ENCODE measurements at places on chromosomes 13 and 19. TPM values are rescaled to one million over a fixed set of nuclear protein-coding genes. Genes with fewer than 3 reads are reported as not detected.

GRCh38 chr13:43472980-43473379, 313.8 kb downstream of the ENOX1 start:
- DNase-seq: no peak

GRCh38 chr13:29749401-29750182, 100.8 kb downstream of the UBL3 start:
- no peak for DNase-seq

DNA sequence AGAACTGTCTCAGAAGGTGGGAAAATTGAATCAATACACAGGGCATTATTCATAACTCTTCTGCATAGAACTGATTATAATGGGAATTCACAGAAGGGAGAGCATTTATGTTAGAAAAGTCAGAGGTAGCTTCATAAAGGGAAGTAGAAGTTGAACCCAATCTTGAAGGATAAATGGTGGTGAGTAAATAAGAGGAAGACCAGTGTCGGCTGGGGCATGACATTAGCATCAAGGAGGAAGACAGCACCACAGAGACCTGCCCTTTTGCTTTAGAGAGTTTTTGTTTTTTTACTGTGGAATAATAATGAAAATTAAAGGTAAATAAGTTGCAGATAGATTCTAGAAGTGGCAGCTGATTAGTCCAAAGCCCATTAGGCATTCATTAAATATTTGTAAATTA, 21.9 kb downstream of the CDC16 start:
- no peak for DNase-seq

DNA sequence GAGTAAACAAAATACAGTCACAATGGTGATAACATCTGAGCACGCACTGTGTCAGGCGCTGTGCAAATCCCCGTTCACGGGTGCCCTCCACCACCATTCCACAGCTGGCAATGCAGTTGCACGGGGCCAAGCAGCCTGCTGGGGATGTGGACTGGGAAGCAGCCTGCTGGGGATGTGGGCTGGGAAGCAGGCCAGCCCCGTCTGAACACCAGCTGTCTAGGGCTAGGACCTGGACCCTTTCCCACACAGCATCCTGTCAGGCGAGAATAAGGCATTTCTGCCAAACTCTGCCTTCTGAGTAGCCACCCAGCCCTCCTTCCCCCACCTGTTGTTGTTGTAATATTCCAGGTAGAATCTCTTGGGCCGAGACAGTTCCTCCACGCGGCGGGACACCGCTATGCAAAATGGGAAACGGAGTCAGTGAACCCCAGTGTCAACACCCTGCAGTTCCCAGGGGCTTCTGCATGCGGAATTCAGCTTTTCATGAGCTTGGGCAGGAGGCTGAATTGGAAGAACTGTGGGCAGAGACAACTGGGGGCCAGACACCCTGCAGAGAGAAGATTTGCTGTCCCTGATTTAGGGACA, 27.8 kb upstream of the MIER2 start:
- no peak for DNase-seq

DNA sequence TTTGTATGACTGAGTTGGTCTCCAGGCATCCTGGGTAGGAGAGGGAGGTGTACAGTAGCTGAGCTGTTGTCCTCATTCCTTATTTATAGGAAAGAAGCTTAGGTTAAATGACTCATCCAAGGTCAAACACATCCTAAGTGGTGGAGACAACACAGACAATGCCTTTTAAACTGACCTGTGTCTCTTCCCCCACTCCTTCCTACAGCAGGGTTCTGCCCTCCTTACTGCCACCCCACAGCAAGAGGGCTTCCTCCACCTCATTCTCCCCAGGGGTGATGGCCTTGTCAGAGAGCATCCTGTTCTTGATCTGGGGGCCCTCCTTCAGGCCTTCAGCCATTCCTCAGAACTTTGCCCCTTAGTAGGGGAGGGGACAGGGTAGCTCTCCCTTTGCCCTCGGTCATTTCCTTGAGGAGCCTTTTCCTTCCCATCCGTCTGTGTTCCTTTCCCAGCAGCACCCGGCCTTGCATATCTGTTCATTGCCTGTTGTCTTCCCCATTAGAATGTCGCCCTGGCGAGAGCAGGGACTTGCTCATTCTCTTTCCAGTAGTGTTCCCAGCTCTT, 48.2 kb upstream of the GPI start:
- DNase-seq: no peak

DNA sequence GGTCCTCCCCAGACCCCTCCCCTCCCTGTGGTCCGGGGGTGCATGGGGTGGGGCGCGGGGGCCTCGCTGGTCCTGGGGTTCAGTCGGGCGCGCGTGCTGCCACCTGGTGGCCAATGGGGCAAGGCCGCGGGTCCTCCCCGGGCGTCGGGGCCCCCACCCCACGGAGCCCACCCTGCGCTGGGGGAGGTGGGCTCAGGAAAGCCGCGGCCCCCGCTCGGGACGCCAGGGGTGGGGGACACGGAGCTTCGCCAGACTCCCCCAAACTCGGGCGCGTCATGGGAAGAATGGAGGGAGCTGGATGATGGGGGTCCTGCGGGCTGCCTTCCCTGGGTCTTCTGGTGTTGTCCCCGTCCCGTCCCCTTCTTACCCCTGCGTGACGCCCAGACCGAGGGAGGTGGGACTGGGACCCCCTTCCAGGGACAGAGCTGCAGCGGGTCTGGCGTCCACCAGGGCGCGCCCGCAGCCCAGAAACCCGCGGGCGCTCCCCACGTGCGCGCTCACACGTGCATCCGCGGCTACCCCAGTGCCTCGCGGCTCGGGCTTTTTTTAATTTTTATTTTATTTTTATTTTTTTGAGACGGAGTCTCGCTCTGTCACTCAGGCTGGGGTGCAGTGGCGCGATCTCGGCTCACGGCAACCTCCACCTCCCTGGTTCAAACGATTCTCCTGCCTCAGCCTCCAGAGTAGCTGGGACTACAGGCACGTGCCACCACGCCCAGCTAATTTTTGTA, 19.8 kb upstream of the TCF3 start:
- DNase-seq: no peak

DNA sequence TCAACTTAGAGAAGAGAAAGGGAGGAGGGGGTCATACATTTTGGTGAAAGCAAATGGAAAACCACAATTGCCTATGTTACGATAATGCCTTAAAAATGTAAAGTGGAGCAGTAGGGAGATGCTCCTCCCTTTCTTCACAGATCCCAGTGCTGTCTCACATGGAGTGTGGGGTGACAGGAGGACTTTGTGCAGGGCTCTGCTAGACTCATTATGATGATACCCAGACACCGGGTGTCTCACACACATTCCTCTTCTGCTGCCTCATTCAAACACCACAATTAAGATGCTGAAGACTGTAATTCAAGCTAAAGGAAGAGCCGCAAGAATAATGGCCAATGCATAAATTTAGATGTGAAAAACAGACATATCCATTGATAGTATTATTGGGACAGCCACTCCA, 150.6 kb downstream of the LHFPL6 start:
- DNase-seq: no peak

DNA sequence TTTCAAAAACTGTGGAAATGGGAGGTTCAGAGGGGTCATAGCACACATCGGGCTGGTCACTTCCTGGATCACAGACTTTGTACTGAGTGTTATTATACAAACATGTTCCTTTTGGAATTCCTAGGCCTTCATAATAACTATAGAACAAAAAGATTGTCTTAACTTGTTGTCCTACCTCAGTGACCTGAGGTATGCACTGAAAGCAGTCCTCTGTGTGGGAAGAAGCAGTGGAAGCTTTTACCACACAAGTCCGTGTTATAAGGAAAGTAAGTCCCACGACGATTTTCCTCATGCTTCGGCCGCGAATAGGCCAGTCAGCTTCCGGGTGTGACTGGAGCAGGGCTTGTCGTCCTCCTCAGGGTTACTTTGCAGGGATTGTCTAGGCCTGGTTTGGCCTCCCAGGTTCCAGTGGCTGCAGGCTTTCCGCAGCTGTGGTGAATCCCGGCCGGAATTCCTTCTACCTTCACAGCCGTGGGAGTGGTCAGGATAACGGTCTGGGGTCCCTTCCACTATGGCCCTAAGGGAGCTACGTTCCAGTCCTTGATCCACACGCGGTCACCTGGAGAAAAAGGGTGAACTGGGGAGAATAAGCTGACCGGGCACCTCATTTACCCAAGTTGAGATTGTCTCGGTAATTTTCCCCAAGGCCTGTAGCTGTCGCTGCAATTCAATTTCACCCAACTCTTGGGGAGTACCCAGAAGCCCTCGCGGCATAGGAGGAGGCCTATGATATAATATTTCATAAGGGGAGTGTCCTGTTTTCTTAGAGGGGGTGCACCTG, 16.0 kb downstream of the NAPSA start:
- no peak for DNase-seq

DNA sequence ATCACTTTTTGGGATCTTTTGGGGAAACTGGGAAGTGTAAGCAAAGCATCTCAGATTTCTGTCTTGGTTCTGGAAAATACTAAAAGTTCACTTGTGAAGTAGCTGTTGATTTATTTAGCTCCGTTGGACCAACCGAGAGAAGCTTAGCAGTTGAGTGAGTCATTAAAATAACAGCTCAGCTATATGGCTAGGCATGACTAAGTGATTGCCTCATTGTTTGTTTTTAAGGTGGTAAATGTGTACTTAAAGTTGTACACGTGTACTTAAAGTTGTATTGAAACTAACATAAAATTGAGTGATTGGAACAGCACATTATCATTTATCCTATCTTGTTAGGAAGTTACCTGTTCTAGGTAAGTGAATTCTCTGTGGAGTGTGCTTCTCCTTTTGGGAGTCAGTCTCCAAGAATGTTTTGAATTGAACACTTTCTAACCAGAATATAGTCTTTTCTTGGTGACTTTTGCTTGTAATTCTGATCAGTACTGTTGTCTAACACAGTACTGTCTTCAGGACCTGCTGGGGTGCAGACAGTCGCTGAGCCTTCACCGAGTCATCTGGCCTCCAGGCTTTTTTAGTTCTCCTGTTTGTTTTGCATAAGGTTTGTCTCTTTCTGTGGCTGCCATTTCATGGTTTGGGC, 2.9 kb upstream of the DCUN1D2 start:
- DNase-seq: no peak

DNA sequence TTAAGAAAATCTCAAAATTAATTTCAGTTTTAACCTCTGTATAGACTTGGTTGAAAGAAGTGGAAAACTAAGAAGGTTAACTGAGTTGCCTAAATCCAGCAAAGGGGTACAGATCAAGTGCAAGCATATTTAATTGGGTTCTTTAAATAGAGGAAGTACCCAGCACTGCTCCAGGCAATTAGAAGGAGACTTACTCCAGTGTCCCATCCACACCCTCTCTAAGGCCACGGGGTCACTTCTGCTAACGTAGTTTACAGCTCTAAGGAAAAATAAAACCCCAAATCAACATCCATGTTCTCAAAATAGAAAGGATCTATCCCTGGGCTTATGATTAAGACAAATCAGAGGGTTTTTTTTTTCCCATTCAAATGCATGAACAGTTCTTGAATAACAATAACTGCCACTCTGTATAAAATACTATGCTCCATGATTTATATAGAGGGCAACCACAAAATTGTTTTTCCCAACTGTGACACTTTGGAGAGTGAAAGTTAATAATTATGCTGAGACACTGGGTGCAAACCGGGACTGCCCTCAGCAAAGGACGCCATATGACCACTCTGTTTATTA, 4.6 kb downstream of the FRY start:
- peak; percentile 23 for DNase-seq

DNA sequence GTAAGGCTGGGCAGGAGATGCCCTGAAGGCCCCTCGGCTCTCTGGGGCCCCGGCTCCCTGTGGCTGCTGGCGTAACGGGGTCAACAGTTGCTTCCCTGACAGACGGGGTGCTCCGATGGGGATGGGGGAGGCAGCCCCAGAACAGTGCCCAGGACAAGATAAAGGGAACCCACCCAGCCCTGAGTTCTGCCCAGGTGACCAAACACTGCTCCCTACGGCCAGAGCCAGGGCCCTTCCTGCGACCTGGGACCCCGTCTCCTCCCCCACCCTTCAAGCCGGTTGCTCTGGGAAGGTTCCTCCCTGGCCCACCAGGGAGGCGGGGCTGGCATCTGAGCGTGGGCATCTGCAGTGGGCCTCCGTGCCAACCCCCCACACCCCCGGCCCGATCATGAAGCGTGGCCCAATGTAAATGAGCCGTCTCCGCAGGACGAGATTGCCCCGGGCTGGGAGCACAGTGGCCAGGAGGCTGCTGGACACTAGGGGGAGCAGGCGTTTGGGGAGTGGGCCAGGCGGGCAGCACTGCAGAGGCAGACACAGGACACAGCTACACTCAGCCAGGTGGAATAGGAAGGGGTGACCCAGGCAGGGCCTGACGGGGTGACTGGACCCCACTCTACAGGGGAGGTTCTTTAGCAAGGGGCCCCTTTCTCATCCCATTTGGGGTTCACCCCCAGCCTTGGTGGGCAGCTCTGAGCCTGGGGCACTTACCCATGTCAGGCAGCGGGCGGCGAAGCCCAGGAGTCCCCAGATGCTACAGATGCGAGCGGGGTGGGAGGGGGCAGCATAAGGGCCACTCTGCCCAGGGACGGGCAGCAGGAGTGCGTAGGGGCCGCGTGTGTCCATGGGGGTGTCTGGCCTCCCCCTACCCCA, 1.2 kb upstream of the NKPD1 start:
- DNase-seq: no peak

DNA sequence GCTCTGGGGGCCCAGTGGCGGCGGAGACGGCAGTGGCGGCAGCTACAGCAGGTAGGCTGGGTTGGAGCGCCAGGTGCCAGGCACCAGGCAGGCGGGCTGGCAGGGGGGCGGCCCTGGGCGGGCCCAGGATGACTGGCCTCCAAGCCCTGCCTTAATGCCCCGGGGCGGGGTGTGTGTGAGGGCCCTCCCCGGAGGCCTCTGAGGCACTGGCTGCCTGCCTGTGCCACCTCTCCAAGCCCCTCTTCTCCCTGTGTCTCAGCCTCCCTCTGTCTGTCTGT, at the start of gene KLK11:
TSS of gene KLK11 (minus strand) at position 63 of the 278 bp plus-strand sequence. CDS start 985 bp downstream, outside the sequence.
- DNase-seq: no peak

GRCh38 chr13:44403461-44404056, 29.9 kb downstream of the SERP2 start:
- DNase-seq: no peak

GRCh38 chr13:37345869-37346268, 240.4 kb upstream of the CSNK1A1L start:
- DNase-seq: no peak

GRCh38 chr19:2603334-2603733, 99.2 kb downstream of the GNG7 start:
- DNase-seq: no peak

DNA sequence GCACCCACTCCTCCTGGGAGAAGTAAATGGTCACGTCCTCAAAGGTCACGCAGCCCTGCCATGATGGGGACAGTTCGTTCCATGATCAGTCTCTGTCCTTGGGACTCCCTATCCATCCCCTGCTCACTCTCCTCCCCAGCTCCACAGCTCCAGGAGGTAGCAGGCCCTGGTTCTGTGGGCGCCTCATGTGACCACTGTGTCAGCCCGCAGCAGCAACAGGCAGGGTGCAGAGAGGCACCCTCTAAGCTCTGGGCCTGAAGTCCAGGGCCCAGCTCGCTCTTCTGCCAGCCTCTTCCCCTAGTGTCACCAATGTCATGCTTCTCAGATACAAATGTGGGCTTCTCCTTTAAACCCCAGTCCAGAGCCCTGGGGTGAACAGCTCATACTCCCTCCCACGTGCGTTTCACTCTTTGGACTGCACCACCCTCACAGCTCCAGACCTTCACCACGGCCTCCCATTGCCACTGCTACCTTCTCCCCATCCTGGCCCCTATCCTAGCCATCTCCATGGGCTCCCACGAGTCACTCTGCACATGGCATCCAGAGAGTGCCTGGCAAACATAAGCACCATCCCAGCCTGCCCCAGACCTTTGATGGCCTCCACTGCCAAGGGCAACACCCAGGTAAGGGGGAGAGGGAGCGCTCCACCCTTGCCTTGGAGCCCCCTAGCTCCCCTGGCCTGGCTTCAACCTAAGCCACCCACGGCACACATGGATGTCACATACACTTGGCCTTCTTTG, 2.9 kb downstream of the ZNF792 start:
- no peak for DNase-seq

Gene TMIGD2
- total RNA-seq: 1.2 TPM

Gene MBD3L3
- total RNA-seq: not detected

Gene ZFR2
- total RNA-seq: not detected

Gene RDH8
- total RNA-seq: not detected

Gene JAK3
- total RNA-seq: 18.0 TPM

Measured in tibial nerve (tissue), 4 donors.